Left renal pelvis (tissue), 4 donors: ENCODE measurements at places on chromosomes 7 and 10. TPM values are rescaled to one million over a fixed set of nuclear protein-coding genes. Genes with fewer than 3 reads are reported as not detected.
A peak's percentile ranks its signal among the peaks of the same experiment; 100 is the strongest.

- no peak for DNase-seq
These were observed 33.4 kb downstream of the CPXM2 start for GRCh38 chr10:123858077-123858681.

DNA sequence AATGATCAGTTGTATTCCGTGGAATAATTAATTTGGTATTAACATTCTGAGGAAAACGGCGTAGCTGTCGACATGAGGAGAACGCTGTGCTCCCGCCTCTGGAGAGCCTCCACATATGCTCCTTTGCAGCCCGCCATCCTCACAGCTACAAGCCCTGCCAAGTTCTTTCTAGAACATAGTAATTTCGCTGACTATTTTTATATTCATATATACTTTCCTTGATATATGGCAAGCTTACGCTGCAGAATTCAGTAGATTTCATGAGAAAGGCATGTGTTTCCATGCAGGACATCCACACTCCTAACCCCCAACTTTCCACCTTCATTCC is 45.2 kb downstream of the TBXAS1 start:
- DNase-seq, result no peak

GRCh38 chr7:139086454-139086853 is 23.1 kb downstream of the ZC3HAV1 start:
- no peak for DNase-seq

DNA sequence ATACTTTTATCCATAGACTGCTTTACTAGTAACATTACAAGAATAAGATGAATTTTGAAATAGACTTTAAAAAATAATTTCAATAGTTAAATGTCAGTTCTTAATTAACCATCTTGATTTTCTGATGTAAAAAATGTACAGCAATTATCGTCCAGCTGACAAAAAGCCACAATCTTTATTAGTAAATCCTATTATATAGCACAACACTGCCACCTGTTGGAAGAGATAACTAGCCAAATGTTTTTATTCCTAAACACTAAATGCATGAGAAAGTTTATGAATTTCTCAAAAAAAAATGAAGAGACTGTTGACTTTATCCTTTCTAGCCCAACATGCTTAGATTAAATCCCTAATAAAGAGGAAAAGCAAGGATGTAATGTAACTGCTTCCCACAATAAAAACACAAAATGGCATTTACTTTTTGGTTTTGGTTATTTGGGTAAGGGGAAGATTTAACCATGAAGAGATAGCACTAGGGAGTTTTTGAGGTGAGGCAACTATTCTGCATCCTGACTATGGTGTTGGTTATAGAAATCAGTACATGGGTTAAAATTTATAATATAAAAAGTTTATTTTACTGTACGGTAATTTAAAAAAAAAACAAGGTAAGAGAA is 8.0 kb downstream of the COA1 start:
- DNase-seq, result no peak

KLLN gene
- polyA plus RNA-seq, result 0.48 TPM

- peak; percentile 73 for DNase-seq
These were observed at the start of the genes VTI1A and ZDHHC6 for GRCh38 chr10:112446855-112447619. VTI1A (plus strand) TSS chr10:112447215; CDS start chr10:112447374, 159 bp downstream. ZDHHC6 (minus strand) TSS chr10:112446914; CDS start chr10:112445436, 1,478 bp downstream.

DNA sequence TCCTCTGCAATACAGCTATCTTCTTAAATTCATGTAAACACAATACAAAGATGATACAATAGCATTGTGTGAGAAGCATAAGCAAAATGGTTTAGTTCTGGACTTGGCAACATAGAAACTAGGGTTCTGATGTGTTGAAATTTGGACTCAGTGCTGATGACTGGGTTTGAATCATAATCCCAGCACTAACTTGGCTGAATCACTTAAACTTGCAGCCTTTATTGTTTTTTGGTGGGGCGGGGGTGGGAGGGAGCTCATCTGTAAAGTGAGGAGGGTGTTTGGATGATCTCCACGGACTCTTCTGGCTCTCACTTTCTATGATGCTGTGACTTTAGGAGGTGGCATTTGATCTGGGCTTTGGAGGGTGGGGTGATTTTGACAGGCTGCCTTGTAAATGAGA is 158.2 kb downstream of the WNT2 start:
- no peak for DNase-seq

DNA sequence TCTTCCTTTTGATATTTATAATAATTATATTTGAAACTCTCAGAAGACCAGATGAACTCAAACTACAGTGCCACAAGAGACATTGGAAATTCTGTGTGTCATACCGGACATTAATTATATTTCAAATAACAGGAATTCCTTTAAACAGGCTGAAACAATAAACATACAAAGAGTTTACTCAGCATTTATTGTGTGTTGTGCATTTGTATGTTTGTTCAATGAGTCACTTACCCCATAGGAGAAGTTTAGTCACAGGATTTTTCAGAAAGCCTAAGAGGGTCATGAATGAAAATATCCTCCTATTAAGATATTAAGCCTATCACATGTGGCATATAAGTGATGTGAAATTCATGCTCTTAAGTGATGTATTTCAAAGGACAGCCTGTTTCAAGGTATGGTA is 566.8 kb downstream of the CNTNAP2 start:
- DNase-seq, result no peak

DNA sequence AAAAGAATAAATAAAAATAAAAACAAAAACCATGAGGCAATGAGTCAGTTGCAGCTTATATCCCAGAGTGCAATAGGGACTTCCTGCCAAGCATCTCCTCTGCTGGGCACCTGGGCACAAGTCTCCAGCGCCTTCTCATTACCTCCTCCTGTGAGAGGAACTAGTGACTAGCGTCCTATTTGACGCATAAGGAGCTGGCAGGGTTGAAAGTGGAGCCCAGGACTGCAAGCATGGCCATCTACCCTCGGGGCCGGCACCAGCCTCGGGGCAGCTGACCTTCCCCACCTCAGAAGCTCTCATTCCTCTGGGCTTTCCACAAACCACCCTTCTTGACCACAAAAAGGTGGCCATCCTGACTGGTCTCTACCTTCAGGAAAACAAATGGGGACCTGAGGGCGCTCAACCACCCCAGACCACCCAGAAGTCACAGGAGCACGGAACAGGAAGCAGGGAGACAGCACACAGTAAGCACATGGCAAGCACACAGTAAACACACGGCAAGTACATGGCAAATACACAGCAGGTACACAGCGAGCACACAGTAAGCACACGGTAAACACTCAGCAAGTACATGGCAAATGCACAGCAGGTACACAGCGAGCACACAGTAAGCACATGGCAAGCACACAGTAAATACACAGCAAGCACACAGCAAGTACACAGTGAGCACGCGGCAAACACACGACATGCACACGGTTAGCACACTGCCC is 19.1 kb downstream of the CTBP2 start:
- DNase-seq, result no peak

GRCh38 chr10:100104300-100104699 is 22.6 kb upstream of the CPN1 start:
- DNase-seq, result no peak

GRCh38 chr7:41517771-41518170 is 185.1 kb downstream of the INHBA start:
- DNase-seq, result no peak

AMPH gene
- 16.5 TPM for polyA plus RNA-seq

INA gene
- polyA plus RNA-seq, result 1.5 TPM

THNSL1 gene
- polyA plus RNA-seq, result 15.7 TPM

- no peak for DNase-seq
These were observed 44.0 kb downstream of the LAMB1 start for GRCh38 chr7:107958764-107959526.

DNA sequence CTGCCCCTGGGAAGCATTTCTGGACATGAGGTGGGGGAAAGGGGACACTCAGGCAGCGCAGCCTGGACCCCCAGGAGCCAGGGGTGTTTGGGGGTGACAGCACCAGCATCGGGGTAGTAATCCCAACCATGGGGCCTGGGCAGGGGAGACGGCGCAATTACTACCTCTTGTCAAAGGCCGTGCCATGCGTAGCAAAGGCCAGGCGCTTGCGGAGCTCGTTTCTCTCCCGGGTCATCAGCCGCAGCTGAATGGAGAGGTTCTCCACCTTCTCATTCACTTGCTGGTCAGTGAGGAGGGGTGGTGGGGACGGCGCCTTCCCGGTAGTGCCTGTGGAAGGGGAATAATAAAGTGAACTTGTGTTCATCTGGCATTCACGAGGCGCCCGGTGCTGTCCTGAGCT is 70.0 kb downstream of the DLG5 start:
- DNase-seq, result no peak

DNA sequence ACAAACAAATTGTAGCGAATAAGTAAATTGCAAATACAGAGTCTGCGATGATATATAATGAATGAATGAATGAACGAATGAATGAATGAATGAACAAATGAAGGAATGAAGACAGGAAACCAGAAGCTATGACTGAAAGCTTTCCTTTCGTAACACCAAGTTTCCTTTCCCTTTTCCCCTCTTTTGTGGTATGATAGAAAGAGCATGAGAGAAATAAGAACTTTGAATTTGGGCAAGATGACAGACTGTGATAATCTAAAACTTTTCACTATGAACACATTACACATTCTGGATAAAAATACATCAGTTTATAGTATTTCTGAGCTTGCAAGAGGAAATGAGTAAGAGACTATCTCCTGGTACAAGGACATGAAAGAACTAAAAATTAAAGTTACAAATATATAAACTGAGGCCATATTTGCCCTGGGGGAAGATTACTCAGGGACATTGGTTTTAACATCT is 8.4 kb upstream of the UCN3 start:
- DNase-seq, result no peak

DNA sequence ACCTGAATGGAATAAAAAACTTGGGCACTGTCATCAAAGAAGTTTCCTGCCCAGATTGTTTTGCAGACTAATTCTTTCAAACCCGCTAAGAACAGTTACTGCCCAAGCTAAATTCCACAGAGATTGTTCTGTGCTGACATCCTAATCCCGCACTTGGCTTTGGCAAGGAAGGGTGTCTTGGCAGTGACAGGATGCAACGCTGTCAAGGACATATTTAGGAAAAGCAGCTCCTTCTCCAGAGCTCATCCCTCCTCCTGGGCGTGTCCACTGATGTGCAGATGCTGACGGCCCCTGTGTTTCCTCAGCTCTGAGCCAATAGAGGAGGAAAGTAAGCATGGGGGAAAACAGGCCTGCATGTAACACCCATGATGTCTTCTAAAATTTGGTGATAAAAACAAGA is 74.2 kb downstream of the EEPD1 start:
- DNase-seq, result no peak

- DNase-seq, result no peak
These were observed 53.2 kb downstream of the GAD2 start for GRCh38 chr10:26269754-26270153.

TFPI2 gene
- polyA plus RNA-seq, result 7.8 TPM

DNA sequence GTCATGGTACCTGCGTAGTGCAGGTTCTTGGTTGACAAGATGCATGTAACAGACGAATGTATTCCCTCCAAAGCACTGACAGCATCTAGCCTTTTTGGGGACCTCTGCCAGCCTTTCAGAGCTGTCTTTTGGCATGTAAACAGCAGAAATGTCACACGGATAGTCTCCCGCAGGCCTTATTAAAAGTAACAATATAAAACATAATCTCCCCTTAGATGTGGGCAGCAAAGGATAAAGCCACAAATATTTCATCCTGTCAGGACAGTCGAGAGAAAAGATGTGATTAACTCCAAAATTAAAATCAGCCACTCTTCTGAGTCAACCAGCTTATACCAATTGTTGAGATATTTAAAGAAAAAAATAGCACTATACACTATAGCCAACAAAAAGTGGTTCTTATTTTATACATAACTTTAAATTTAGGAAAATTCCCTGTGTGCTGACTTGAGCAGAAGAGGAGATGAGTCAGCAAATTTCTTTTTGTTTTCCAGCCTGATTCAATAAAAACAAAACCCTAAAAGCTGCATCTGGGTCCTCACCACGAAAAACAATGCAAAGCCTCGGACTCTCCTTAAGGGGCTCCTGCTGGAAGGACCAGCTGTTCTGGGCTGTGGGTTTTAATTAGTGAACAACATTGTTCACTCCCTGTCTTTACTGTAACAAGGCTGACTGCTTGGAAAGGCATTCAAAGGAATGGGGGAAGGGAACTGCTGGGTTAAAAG is 240.2 kb downstream of the ADAM12 start:
- DNase-seq, result peak; percentile 9
